ENCODE measurements at places on chromosomes 2 and 18. TPM values are rescaled to one million over a fixed set of nuclear protein-coding genes. Genes with fewer than 3 reads are reported as not detected.

GRCh38 chr2:99275882-99276281 lies 20.4 kb upstream of the LYG2 start:
- DNase-seq: no peak

DNA sequence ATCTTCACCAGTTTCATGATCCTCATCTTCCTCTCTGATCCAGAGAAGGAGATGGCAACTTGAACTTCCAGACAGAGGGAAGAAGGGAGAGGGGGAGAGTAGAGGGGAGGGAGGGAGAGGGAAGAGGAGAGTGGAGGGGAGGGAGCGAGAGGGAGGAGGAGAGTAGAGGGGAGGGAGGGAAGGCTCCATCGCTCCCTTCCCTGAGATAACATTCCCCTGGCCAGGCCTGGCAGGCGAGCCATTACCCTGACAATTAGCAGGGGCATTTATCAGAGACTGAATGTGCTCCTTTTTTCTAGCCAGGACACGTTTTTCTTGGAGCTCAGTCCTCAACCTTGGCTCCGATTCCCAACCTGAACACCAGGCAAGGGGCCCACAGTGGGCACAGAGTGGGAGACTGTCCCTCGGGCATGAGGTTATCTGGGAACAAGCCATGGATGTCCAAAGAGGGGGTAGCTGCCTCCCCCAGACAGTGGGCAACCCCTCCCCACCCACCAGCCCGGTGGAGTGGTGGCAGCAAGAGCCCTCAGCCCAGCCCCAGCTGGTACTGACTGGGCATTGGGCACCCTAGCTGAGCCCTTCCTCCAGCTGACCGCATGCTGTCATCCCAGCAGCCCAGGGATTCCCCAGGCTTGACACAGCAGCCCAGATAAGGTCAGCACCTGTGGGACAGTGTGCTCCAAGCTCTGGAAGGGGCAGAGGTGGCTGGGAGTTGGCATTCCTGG lies 81.8 kb downstream of the TNS1 start:
- peak; percentile 71 for DNase-seq

The BOLL gene
- total RNA-seq: not detected

GRCh38 chr2:74778381-74779264 lies 55.3 kb upstream of the HK2 start:
- DNase-seq: no peak

- DNase-seq: no peak
Observed at GRCh38 chr2:190679391-190679790, 30.5 kb downstream of the NAB1 start.

The MRPL53 gene
- 135 TPM for total RNA-seq

DNA sequence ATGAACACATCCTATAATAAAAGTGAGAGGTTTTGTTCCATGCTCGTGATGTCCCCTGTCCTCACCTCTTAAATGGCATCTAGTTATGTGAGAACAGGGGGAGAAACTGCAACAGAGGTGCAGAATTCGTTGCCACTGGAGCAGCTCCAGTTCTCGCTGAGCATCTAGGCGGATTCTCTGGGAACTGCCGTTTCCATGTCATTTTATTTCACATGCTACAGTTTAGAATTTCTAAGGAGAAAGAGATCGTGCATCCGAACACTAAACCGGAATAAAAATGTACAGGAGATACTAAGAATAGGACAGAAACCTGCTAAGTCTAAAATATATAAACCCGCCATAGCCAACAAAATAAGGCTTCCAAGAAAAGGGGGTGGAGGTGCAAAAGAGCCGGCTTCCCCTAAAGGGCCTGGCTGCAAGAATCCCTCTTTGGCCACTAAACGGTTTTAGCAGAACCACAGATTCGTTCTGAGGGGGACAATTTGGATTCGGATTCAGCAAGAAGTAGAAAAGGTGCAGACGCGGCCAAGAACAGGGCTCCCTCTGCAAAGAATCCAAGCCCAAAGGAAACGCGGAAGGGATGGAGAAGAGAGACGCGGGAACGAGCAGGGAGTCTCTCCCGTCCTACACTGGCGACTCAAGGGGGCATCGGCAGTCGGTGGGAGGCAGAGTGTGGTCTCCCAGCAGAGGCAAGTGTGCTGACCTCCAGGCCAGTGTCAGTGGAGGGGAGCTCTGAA lies 1.3 kb downstream of the TMEM163 start:
- no peak for DNase-seq

The C2orf92 gene
- 3.2 TPM for total RNA-seq

DNA sequence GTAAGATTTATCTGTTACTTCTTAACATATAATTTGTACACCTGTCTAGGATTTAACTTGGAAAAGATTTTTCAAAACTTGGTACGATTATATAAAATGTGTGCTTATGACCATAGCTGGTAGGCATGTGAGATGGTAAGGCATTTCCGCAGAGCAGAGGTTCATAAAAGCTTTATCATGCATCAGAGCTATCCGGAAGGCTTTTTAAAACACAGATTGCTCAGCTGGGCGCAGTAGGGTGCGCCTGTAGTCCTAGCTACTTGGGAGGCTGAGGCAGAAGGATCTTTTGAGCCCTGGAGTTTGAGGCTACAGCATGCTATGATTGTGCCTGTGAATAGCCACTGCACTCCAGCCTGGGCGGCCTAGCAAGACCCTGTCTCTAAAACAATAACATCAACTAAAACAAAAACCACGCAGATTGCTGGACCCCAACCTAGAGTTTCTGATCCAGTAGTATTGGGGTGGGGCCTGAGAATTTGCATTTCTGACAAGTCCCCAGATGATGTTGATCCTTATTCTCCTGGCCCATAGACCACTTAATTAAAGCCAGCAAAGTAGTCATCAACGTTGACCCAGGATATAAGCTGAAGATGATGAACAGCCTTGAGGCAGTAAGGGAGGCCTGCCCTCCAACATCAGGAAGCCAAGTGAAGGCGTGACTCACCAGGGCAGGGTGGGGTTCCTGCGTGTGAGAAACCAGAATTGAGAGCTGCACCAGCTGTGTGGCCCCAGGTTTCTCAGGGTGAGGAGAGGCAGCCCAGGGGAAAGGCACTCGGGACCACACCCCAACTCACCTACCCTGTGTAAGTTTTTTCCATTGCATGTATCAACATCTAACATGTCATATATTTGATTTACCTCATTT lies 21.6 kb upstream of the SLC20A1 start:
- no peak for DNase-seq

DNA sequence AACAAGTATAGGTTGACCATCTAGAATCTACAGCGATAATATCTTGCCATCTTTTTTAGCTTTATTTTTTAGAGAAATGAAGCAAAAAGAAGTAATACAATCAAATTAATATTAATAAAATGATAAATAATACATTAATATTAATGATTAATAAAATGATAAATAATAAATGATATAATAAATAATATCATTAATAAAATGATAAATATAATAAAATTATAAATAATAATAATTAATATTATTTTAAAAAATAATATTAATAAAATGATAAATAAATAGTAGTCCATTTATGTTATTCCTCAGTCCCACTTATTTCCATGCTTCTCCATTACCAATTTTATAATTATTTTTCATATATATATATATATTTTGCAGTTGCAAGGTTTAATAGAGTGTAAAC lies 3.2 kb upstream of the REG3A start:
- no peak for DNase-seq

DNA sequence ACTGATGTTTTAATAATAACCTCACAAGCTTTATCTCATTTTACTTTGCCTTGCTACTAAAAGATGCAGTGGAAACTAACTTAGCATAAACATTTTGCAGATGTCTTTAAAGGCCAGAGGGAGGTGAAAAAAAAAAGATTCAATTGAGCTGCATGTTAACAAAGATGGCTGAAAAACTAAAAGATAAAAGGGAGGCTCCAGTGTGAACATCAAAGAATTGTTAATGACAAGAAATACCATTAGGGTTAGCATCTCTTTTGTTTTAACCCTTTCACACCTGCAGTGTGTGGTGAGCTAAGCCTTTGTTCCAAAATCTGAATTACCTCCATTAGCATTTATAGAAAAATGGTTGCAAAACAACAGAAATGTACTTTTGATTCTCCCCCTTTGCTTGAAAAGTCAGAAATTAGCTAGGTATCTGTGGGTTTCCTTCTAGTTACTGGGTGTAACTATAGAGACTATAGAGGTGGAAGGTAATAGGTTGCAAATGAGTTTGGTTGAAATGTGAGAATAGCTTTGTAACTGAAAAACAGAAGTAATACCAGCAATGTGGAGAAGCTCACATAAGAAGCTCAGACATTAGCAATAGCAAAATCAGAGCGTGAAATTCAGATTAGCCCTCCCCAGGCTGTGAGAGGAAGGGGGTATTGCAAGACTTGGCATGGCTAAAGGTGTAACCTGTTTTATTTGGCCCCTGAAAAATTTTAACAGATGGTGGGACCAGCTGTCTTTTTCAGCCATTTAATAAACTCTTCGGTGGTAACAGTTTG lies 34.8 kb upstream of the SP5 start:
- DNase-seq: no peak

- DNase-seq: no peak
Observed at GRCh38 chr2:38446906-38447561, 70.0 kb upstream of the ATL2 start.

DNA sequence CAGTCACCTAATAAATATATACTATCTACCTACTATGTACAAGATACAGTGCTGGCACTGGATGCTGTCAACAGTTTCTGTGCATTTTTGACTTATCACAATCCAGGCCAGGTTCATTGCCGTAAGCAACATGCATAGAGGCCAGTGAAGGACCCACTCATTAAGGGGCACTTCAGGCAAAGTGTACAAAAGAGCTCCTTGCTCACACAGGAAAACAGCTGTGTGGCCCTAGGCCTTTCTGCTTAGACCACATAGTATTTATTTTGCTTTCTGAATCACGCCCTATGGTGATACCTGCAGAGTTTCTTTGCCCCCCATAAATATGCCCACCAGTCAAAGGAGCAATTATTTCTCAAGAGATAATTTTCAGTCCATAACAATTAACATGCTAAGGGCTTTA lies 39.6 kb upstream of the STAT4 start:
- no peak for DNase-seq

The SLC23A3 gene
- 0.25 TPM for total RNA-seq

The THOC1 gene
- 15.1 TPM for total RNA-seq

- DNase-seq: no peak
Observed at GRCh38 chr18:6711467-6711866, 18.0 kb upstream of the ARHGAP28 start.

The SERPINB4 gene
- total RNA-seq: not detected

DNA sequence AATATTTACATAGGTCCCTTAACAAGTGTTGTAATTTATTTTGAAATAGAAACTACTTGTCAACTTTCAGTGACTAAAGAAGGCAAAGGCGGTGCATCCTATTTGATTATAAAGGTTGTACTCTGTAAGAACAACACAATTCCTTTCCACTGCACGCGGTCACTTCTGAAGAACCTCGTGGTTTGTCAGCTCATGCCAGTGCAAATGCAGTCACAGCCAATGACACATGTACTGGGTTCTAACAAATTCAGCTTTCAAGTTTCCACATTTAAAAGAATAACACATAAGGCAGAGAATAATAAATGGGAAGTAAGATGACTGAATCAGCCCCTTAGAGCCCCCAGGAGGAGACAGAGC lies 39.7 kb downstream of the CYB5A start:
- DNase-seq: no peak

DNA sequence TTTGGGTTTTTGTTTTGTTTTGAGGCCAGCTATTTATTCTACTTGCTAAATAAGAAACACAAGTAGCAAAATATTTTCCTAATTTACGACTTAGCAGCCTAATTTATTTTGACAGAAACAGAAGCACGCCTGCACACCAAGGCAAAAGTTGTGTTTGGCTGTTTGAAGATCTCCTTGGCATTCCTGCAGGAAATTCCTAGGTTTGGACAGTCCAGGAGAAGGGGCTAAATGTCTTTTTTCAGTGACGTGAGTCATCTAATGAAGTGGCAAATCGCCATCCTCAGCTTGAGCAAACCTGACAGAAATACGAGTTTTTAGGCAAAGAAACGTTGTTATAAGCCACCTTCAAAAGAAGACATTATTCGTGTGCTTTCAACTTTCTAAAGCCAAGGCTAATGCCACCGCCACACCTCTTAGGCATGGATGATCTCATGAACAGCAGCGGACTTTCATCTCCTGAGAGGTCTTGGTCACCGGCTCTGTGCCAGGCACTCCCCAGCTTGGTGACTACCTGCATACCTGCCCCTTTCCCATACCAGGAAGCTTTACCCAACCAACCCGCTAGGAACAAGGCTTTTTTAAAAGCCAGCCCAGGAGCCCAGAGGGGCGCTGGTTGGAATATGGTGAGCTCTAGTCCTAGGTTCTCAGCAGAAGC lies 30.9 kb downstream of the STK39 start:
- DNase-seq: no peak

The CHN1 gene
- 13.9 TPM for total RNA-seq

The KCNG2 gene
- total RNA-seq: not detected

The CEBPZOS gene
- total RNA-seq: 60.7 TPM

DNA sequence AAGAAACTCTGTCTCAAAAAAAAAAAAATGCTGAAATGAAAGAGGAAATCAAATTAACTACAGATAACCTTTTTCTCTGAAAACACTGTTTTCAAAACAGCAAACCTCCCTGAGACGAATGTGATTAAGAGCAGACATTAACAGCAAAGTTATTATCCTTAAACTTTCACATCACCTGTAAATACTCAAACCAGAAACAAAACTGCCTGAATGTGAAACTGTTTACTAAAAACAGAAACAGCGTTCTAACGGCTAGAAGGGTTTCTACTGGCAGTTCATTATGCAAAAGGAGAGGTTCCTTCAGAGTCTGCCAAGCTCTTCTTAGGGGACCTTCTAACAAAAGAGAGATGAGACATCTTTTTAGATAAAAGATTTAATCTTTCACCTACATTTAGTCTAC lies 45.9 kb downstream of the PNO1 start:
- no peak for DNase-seq

GRCh38 chr18:56678836-56679565 lies 27.8 kb downstream of the WDR7 start:
- no peak for DNase-seq

DNA sequence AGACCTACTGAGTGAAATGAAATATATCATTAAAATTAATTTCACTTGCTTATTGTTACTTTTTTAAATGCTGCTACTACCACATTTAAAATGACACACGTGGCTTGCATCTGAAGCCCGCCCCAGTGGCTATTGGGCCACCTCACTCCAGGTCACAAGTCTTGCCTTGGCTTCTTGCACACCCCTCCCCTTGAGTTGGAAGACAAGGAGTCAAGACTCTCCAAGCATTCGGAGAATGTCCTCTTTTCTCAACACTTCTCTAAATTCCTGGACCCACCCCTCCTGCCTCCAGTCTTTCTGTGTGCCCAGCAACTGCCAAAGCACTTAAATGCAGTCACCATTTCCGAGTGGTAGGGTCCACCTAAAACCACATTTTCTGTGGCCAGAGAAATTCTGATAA lies 73.4 kb downstream of the ZBTB7C start:
- DNase-seq: no peak

The EMX1 gene
- total RNA-seq: not detected

The MTIF2 gene
- 45.5 TPM for total RNA-seq

GRCh38 chr2:45637440-45637839 lies 14.0 kb upstream of the PRKCE start:
- no peak for DNase-seq

Measured in heart left ventricle (tissue), 16 donors.